ENCODE measurements at places on chromosomes 5 and 9. TPM values are rescaled to one million over a fixed set of nuclear protein-coding genes. Genes with fewer than 3 reads are reported as not detected.

CIZ1 gene
- total RNA-seq: 68.5 TPM

SOHLH1 gene
- not detected for total RNA-seq

DNA sequence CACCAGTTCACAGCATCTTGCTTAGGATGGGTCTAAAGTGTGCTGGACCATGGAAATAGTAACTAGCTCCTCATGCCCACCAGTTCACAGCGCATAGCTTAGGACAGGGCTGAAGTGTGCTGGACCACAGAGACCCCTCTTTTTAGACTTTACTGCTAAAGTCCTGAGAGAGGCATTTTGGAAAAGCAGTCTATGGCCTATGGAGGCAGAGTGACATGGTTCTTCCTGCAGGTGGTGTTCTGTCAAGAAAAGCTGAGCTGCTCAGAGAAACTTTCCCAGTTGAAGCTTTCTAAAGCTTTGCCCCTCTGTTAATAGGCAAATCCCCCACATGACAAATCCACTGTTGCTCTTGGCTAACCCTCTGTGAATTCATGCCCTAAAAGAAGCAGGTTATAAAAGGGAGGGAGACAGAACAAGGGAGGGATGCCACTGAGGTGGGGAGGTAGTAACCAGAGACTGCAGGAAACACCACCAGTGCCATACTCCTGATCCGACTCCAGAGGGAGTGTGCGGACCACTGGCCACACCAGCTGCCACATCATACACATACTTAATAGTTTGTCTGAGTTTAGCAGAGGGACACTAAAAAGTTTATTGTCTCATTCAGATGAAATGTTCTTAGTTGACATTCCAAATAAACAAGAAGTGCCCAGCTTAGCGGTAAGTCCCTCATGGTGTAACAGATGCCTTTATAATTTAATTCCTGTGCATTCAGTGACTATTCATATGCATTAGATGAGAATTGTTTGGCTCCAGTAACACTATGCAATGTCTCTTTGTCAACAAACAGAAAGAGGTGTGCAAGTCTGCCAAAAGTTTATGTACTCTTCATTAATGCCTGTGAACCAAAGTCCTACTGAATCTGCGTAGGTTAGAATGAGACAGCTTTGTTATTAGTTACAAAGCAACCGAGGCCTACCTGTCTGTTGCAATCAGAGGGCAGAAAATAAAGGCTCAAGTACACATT is 236.2 kb upstream of the NFIL3 start:
- DNase-seq: no peak

GRCh38 chr5:72438141-72438540 is 69.1 kb downstream of the ZNF366 start:
- no peak for DNase-seq

DNA sequence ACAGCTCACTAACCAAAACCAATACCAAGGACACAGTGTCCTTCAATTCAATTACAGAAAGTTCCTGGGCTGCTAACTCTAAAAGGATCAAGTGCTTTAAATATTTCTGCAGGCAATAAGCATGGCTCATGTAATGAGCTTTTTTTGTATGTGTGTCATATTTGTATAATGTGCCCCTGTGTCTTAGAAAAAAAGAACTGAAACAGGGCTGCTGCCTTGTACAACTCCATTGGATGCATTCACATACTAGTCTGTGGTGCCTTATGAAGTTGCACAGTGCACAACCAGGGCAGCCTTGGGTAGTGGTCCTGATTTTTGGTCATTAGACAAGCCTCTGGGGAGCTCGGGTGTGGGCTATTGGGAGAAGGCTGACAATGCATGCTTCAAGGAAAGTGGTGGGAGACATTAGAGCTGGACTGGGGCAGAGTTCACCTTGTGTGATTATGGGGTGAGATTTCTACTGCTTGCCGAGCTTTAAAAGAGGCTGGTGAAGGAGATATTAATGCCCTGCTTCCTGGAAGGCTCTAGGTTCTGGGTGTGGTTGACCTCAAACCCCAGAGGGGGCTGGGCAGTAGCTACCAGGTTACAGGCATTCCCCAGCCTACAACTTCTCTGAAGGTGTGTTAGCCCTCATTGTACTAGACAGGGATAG is 3.6 kb upstream of the CPEB4 start:
- DNase-seq: no peak

DNA sequence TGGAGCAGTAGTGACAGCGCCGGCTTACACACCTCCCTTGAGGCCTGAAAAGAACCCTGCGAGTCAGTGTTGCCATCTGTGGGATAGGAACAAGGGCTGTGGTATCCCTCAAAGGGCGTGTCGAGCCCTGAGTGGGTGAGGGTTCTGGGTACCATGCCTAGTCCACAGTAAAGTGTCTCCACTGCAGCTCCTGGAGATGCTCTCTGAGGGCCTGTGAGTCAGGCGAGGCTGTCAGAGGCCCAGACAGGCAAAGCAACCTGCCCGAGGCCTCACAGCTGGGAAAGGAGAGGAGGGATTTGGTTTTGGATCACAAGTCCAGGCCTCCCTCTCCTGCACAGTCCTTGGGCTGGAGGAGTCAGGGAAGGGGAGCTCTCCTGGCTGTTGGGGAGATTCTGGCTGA is 6.1 kb downstream of the PRRX2 start:
- no peak for DNase-seq

- DNase-seq: no peak
These were observed 323.5 kb upstream of the SLC24A2 start for GRCh38 chr9:20112205-20112783.

GRCh38 chr5:128613766-128614165 is 75.7 kb upstream of the FBN2 start:
- no peak for DNase-seq

GRCh38 chr9:70656281-70656680 is 241.8 kb upstream of the KLF9 start:
- DNase-seq: no peak

DNA sequence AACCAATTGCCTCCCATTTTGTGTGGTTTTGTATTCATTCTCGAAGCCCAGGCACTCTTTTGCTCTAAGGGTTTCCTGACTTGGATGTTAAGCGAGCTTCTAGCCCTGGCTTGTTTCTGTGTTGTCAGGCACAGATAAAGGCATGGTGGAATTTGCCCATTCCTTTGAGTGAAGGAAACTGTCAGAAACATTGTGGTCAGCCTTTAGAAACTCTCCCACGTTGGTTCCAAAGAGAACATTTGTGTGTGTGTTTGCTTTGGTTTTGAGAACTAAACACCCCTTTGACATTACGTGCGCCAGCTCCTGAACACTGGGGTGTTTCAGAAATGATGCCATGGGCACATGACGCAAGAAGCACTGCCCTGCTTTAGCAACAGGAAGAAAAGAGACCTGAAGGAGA is 320.9 kb downstream of the NTRK2 start:
- no peak for DNase-seq

GRCh38 chr9:122096620-122097415 is 3.7 kb upstream of the TTLL11 start:
- no peak for DNase-seq

All from left cardiac atrium (tissue), 4 donors.